Germinal center (tissue), 1 donor: ENCODE measurements at places on chromosomes 6 and 20.

- no peak for DNase-seq
Observed at GRCh38 chr6:71460933-71461332, 172.3 kb downstream of the OGFRL1 start.

DNA sequence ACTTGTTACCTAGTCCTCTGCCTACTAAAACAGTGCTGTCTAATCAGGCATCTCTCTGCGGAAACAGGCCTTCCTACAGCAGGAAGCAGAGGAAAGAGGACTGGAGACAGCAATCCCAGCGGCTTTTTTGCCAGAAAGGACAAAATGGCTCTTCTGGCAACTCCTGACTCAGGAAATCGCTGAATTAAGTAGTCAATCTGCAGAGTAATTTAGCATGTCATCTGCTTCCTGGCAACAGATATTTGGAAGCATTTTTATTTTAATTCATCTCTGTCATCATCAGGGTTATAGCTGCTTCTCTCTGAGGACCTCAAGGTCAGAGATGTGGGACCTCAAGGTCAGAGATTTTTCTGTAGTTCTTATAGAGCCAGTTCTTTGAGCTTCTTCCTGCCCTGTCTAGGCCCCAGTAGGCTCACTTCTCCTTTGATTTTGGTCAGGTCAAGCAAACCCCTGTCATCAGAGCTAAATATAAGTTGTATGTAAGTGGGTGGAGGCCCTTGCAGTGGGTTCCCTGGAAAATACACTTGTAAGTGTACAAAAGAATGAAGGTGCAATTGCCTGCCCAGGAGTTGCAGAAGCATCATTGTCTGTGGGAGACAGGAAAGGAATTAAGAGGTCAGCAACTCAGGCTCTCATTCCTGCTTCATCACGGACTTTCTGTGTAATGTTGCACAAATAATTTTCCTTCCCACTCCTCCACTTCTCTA is 229.4 kb downstream of the ALDH8A1 start:
- no peak for DNase-seq

- DNase-seq = no peak
Observed at GRCh38 chr6:132686531-132686930, 27.3 kb downstream of the VNN1 start.

- DNase-seq = no peak
Observed at GRCh38 chr6:62037445-62037844, 248.6 kb downstream of the KHDRBS2 start.

- DNase-seq = no peak
Observed at GRCh38 chr20:54680439-54680838, 205.0 kb downstream of the DOK5 start.

DNA sequence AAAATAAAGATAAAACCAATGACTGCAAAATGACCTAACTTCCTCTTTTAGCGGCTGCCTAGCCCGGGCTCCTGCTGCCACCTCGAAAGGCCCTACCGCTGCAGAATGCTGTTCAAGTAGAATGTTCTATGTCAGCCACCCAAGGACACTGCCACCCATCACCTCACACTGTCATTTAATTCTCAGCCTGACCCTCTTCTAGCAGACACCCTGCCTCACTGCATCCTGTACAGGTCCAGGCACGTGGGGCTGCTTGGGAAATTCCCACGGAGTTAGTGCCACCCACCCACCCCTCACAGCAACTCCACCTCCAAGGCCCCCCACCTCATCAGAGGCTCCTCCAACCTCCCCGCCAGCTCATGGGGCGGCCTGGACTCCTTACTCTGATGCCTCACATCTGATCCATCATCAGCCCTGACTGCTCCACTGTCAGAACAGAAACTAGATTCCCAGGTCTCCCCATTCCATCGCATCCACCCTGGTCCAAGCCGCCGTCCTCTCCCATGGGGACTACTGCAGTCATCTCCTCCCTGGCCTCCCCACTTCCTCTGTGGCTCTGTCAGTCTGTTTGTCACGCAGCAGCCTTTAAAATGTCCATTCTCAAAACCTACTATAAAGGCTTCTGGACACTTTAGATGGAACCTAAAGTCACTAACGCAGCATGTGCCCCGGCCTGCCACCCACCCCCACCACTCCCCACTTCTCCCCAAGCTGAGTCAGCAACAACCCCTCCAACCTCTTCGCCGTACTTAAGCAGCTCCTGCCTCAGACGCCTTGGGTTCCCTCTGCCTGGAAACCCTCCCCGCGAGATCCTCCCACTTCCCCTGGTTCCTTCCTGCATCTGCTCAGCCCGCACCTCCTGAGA is 17.0 kb downstream of the NFATC2 start:
- DNase-seq = peak; percentile 72

GRCh38 chr6:168648240-168649125 is 207.5 kb downstream of the SMOC2 start:
- no peak for DNase-seq

- no peak for DNase-seq
Observed at GRCh38 chr6:95243053-95243452, 334.3 kb upstream of the MANEA start.
